ENCODE measurements at places on chromosomes 3 and 15.

GRCh38 chr3:188104050-188104449 is 49.9 kb upstream of the LPP start:
- no peak for DNase-seq

- DNase-seq: no peak
Observed at GRCh38 chr15:101045236-101045646, 126.1 kb downstream of the LRRK1 start.

DNA sequence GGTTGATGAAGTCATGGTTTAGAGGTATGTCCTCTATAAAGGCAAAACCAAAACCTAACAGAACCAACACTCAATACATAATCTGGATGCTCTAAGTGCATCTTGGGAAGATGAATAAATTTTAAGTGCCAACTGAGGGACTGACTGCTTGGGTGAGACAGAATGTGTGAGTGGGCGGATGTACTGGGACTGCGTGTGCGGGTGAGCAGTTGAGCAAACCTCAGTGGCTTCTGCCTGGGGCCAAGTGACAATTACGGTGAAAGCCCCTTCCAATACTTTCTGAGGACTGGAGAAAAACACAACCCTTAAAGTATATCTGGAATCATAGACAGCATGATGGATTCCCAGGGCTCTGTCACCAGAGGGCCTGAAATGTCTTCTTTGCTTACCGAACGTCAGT is 80.1 kb upstream of the FEZF2 start:
- DNase-seq: no peak

DNA sequence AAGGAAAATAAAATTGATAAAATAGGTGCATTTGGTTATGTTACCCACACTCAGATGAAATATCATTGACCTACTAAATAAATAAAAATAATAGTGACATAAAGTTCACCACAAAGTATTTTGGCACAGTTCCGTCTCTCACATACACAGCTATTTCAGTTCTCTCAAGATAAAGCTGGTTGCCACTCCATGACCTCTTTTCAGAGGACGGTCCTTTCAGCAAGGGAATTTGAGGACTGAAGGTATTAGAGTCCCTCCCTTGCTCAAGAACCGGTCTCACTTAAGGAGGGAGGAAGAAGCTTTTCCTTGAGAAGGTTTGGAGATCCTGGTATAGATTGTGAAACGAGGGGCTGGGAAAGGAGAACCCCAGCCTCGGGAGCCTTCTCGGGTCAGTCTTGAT is 285.5 kb upstream of the CFAP20DC start:
- DNase-seq: no peak

- DNase-seq: no peak
Observed at GRCh38 chr15:42079401-42079908, 14.9 kb downstream of the PLA2G4D start.

- no peak for DNase-seq
Observed at GRCh38 chr3:33035596-33035995, 61.4 kb downstream of the GLB1 start.

DNA sequence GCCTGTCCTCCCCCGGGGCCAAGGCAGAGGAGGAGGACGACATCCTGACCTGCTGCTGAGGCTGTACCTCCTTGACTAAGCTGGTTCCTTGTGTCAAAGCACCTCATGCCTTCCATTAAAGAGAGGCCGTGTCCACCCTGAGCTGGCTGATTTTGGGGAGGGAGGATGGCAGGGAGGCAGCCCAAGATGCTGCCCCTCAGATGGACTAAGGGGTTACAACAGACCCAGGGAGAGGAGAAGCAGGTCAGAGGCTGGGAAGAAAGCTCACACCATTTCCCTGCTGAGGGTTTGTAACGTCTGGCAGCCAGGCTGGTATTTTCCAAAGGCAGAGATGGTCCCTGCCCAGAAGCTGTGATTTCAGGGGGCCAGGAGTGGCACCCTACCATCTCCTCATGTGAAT is 2.7 kb upstream of the ITIH3 start:
- no peak for DNase-seq

- no peak for DNase-seq
Observed at GRCh38 chr15:92664178-92664900, 8.8 kb upstream of the FAM174B start.

Measured in stimulated activated naive CD4-positive, alpha-beta T cell treated with Interleukin-2 at 50 U/mL for 16 hours (primary cell).